Fibroblast of skin of left biceps (primary cell): ENCODE measurements at places on chromosomes 11 and 22.

GRCh38 chr22:39462443-39463221, 5.8 kb downstream of the MGAT3 start:
- no peak for DNase-seq

DNA sequence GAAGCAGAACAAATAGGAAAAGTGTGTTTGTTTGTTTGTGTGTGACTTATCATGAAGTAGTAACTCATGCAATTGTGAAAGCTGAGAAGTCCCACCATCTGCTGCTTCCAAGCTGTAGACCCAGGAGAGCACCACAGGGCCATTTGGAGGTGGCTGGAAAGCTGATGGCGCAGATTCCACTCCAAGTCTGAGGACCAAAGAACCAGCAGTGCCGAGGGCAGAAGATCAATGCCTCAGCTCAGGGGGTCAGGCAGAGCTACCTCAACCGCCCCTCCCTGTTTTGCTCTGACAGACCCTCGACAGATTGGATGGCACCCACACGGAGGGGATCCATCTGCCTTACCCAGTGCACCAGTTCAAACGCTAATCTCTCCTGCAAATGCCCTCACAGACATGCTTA, 896.2 kb downstream of the BRD1 start:
- no peak for DNase-seq

- no peak for DNase-seq
Measured at GRCh38 chr11:416757-417621, 2.2 kb upstream of the SIGIRR start.

GRCh38 chr22:22576244-22576988, 17.4 kb upstream of the PRAME start:
- no peak for DNase-seq

- DNase-seq: no peak
Measured at GRCh38 chr22:27730641-27731433, 70.7 kb downstream of the MN1 start.

GRCh38 chr11:128701086-128701485, 7.2 kb downstream of the FLI1 start:
- DNase-seq: no peak
